ENCODE measurements at places on chromosomes 2 and 18. TPM values are rescaled to one million over a fixed set of nuclear protein-coding genes. Genes with fewer than 3 reads are reported as not detected.

The IKZF2 gene
- total RNA-seq: 0.29 TPM

The FKBP7 gene
- 12.1 TPM for total RNA-seq

The CLEC4F gene
- not detected for total RNA-seq

The EFHD1 gene
- total RNA-seq: 4.7 TPM

The SLC19A3 gene
- 2.3 TPM for total RNA-seq

The SCN2A gene
- total RNA-seq: not detected

The SERPINB11 gene
- total RNA-seq: 0.03 TPM

The ZNF521 gene
- not detected for total RNA-seq

The CRYBA2 gene
- 0.25 TPM for total RNA-seq

The NCKAP5 gene
- 0.76 TPM for total RNA-seq

The NGEF gene
- 13.0 TPM for total RNA-seq

The SLC14A1 gene
- not detected for total RNA-seq

The KLHL14 gene
- not detected for total RNA-seq

The NOP58 gene
- 104 TPM for total RNA-seq

The VIT gene
- total RNA-seq: not detected

The CTNNA2 gene
- 0.17 TPM for total RNA-seq

The PGAP1 gene
- 2.3 TPM for total RNA-seq

The MGAT4A gene
- total RNA-seq: 2.6 TPM

The SCG2 gene
- total RNA-seq: 0.94 TPM

The FN1 gene
- total RNA-seq: 179 TPM

The GPR35 gene
- total RNA-seq: 1.0 TPM

The SLC9A4 gene
- total RNA-seq: not detected

The CNDP1 gene
- total RNA-seq: not detected

The DCDC2C gene
- 0.15 TPM for total RNA-seq

The SMYD5 gene
- 56.8 TPM for total RNA-seq

The STK11IP gene
- total RNA-seq: 15.5 TPM

The GAL3ST2 gene
- 0.22 TPM for total RNA-seq

The KLHL41 gene
- 0.15 TPM for total RNA-seq

The TFCP2L1 gene
- total RNA-seq: 29.7 TPM

The TRAF3IP1 gene
- total RNA-seq: 12.7 TPM

The AKAIN1 gene
- total RNA-seq: not detected

The CELF4 gene
- not detected for total RNA-seq

The KCNF1 gene
- total RNA-seq: 29.8 TPM

The KYNU gene
- 216 TPM for total RNA-seq

The ASXL2 gene
- total RNA-seq: 13.2 TPM

The APCDD1 gene
- total RNA-seq: 0.06 TPM

The AMER3 gene
- total RNA-seq: not detected

The RAPGEF4 gene
- total RNA-seq: 0.19 TPM

The OR6B2 gene
- total RNA-seq: not detected

The SLC4A1AP gene
- total RNA-seq: 29.3 TPM

The M1AP gene
- not detected for total RNA-seq

The CFAP65 gene
- total RNA-seq: 0.17 TPM

The SKOR2 gene
- total RNA-seq: not detected

The RFX8 gene
- total RNA-seq: not detected

The UPP2 gene
- total RNA-seq: not detected

The INHBB gene
- total RNA-seq: 23.1 TPM

The SAG gene
- total RNA-seq: not detected

The THSD7B gene
- total RNA-seq: not detected

The DYNAP gene
- total RNA-seq: not detected

The FAM228A gene
- total RNA-seq: not detected
